ENCODE measurements at places on chromosomes 3 and 15.

DNA sequence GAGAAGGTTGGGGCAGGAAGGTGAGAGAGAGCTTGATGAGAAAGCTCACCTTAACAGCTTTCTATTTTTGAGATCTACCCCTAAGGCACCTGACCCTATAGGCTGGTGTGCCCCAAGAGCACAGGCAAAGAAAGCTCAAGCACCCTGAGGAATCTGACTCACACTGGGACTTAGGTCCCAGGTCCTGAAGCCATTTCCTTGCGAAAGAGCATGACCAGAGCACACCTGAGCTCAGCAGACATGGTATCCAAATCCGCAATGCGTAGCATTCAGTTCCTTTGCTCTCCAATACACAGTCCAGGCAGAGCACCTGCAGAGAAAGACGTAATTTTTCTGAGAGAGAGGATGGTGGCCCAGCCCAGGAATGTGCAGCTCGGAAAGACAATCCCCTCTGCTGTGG lies 112.1 kb upstream of the LPP start:
- DNase-seq: no peak

DNA sequence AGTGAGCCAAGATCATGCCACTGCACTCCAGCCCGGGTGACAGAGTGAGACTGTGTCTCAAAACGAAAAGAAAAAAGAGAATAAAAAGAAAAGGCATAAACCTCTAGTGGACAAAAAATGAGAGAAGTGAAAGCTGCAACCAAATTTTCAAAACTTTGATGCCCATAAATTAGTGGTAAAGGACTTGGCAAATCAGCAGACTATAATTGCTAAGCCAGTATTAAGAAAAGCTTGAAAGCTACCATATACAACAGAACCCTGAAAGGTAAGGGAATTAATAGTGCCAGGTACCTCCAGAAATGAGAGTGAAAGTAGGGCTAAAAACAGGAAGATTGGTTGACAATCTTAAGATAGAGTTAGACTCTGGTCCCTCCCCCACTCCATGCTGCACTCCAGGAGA lies 32.9 kb upstream of the SLC22A13 start:
- DNase-seq: no peak

DNA sequence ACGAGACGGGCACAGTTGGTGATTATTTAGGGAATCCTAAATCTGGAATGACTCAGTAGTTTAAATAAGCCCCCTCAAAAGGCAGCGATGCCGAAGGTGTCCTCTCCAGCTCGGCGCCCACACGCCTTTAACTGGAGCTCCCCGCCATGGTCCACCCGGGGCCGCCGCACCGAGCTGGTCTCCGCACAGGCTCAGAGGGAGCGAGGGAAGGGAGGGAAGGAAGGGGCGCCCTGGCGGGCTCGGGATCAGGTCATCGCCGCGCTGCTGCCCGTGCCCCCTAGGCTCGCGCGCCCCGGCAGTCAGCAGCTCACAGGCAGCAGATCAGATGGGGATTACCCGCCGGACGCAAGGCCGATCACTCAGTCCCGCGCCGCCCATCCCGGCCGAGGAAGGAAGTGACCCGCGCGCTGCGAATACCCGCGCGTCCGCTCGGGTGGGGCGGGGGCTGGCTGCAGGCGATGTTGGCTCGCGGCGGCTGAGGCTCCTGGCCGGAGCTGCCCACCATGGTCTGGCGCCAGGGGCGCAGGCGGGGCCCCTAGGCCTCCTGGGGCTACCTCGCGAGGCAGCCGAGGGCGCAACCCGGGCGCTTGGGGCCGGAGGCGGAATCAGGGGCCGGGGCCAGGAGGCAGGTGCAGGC lies 318.0 kb downstream of the FGF12 start:
- DNase-seq: no peak

DNA sequence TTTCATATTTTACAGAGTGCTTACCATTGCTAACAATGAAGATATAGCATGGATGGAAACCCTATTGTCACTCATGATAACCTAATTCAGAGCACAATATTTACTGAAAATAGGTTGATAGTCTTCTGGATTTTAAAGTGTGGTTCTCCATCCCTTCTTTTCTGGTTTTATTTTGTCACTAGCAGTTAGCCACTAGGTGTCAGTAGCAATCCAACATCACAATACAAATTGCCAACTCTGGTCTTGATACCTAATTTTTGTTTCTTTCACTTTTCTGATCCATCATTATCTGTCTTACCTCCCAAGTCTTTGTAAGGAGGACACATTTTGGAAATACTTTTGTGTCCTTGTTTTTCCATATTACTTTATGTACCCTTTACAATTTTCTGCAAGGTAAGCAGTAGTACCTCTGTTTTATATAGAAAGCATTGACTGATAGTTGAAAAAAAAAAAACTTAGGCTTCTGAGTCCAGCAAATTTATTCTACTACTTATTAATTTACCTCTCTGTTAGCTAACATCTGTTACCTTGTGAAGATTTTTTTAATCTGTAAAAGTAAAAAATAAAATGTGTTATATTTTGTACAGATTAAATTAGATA lies 28.3 kb upstream of the CRYBG3 start:
- DNase-seq: peak; percentile 63

DNA sequence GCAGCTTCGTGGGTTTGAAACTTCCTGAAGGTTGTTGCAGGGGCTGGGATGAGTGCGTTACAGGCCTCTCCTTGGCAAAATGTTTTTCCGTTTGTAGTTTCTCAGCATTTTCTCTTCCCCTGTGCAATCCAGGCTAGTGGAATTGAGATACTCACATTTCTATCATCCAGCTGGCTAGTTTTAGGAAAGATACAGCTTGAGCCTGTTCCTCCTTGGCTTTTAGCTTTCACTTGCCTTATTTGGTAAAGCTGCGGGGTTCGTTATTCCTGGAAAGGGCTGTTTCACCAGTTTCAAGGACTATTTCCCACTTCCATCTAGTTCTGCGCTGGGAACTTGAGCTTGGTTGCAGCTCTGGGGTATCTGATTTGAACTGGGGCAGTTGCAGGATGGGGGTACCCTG lies 90.3 kb downstream of the ITPR1 start:
- no peak for DNase-seq

DNA sequence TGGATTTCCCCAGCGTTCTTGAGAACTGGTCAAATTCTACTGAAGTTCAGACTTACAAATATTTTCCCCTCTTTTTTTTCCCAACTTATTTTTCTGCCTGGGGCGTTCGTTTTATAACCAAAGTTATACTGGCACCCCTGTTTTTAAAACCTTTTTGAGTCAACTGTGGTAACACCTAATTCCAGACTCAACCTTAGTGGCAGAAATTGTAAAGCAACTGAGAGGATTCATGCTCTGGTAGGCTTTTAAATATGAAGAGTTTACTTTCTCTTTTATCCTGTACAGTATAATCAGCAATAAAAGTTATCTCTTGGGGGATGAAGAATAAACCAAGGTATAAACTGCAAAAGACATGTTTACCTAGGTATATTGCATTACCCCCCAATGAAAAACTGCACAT lies 2.3 kb downstream of the IL5RA start:
- DNase-seq: no peak
